ENCODE measurements at places on chromosomes 11 and 22.

DNA sequence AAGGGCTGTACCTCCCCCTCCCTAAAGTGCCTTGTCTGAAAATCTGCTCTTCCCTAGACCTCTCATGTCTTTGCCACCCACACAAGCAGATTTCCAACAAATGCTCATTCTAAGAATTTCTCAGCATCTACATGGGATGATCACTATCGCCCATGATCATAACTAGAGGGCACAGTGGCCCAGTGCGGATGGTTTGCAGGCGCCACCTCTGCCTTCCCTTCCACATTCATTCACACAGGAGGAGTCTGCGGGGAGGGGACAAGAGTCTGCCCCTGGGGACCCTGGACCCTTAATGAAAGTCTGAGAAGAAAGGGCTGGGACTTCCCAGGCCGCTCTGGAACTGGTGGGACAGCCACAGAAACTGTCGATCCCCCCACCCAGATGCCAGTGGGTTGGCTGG is 28.9 kb downstream of the KCTD17 start:
- DNase-seq = no peak

GRCh38 chr22:45159652-45160462 is 3.9 kb upstream of the NUP50 start:
- no peak for DNase-seq

DNA sequence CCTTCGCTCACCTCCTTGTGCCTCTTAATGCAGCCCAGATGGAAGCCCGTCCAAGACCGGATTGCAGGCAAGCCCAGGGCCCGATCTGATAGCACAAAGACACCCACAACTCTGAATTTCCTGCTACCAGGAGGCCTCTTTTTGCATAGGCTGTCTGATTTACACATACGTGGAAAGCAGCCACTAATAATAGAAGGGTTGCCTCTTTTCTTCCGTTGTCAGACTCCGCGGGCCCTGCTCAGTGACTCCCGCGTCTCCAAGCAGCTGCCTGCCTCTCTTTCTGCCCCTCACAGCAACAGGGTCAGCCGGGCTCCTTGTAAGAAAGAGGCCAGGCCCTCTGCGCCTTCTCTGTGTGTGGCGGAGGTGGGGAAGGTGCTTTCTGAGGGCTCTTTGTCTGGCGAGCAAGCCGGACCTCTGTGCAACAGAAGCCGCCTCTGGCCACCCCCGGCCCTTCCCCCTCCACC is 26.7 kb downstream of the FLI1 start:
- DNase-seq = no peak

DNA sequence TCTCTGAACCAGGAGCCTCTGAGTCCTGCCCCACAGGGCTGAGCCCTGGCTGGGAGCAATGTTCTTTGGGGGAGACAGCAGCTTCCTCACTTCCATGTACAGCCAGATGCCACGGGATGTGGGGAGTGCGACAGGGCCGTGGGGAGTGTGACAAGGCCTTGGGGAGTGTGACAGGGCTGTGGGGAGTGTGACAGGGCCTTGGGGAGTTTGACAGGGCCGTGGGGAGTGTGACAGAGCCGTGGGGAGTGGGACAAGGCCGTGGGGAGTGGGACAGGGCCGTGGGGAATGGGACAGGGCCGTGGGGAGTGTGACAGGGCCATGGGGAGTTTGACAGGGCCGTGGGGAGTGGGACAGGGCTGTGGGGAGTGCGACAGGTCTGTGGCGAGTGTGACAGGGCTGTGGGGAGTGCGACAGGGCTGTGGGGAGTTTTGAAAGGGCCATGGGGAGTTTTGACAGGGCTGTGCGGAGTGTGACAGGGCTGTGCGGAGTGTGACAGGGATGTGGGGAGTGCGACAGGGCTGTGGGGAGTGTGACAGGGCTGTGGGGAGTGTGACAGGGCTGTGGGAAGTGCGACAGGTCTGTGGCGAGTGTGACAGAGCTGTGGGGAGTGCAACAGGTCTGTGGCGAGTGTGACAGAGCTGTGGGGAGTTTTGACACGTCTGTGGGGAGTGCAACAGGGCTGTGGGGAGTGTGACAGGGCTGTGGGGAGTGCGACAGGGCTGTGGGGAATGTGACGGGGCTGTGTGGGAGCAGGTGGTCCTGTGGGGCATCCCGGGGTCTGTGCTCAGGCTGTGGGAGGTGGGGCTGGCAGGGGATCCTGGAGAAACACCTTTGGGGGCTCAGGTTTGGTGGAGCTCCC is 6.6 kb upstream of the KRTAP5-6 start:
- DNase-seq = no peak

- DNase-seq = no peak
Measured at GRCh38 chr11:12376259-12377081, 901 bp upstream of the PARVA start.

GRCh38 chr11:17633987-17634775 is 85.2 kb upstream of the MYOD1 start:
- DNase-seq = no peak

Measured in D721Med (cell line).